SHP77 treated with DMSO at 0.1 percent for 48 hours (cell line): ENCODE measurements at places on chromosomes 2 and 18.

GRCh38 chr18:23499291-23499781 is 4.0 kb upstream of the RMC1 start:
- DNase-seq: no peak

DNA sequence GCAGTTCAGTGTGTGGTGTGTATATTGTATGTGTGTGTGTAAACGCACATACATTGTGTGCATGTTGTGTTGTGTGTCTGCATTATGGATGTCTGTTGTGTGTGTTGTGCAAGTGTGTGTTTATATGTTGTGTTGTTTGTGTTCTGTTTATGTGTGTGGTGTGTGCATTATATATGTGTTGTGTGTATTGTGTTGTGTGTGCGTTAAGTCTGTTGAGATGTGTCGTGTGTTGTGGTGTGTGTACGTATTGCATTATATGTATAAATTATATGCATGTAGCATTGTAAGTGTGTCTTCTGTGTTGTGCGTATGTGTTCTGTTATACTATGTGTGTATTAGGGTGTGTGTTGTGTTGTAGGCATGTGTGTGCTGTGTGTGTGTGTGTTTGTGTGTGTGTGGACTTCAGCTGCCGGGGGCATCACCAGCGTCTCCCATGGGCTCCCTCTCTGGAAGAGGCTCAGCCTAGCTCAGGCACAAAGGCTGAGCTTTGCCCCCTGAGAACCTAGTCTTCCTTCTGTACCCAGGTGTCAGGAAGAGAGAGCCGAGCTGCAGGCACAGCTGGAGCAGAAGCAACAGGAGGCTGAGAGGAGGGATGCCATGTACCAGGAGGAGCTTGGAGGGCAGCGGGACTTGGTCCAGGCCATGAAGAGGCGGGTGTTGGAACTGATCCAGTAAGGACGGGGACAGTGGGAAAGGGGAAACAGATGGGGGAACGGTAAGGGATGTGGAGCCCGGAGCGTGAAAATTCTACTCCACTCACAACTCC is 13.7 kb downstream of the RUFY4 start:
- DNase-seq: no peak

GRCh38 chr2:184114439-184114838 is 483.9 kb upstream of the ZNF804A start:
- no peak for DNase-seq

DNA sequence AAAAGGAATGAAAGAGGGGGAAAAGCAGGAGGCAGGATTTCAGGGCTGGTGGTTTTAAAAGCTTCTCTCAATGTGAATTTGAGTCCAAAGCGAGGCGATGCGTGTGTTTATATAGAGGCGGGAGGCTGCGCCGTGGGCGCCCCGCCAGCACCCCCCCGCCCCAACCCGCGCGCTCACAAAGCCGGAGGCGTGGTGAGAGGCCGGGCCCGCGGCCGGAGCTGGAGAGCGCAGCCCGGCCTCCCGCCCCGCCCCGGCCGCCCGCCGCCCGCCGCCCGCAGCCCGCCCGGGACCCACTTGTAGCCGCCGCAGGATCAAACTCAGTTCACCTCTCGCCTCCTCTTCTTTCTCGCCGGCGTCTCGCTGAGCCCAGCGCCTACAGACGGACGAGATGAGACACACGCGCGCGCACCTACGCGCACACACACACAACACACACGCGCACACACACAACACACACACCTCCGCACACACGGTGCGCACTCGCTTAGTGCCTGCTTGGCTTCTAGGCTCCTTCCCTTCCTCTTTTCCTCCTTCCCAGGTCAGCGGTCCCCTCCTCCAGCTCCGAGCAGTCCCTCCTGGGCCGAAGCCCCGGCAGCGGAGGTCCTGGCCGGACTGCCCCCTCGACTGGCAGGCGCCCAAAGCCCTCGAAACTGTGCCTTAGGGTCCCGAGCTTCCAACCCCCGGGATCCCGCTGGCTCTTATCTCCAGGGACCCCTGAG is 1.3 kb upstream of the CYP26B1 start:
- no peak for DNase-seq

- no peak for DNase-seq
Observed at GRCh38 chr2:120892967-120893667, 157.4 kb downstream of the GLI2 start.

DNA sequence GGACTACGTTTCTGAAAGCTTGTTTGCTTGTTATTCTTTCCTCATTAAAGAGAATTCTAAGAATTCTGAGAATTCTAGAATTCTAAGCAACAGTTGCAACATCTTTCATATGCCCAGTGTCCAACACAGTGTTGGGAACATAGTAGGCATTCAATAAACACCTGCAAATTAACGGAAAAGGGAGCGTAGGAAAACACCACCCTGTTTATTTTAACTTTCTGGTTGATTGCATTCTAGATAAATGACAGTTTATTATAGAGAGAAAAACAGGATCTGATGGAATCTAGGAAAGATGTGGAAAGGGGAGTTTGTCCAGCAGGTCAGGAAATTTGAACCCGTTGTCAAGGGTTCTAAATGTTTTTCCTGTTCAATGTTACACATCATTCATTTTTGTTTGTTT is 24.2 kb upstream of the EFEMP1 start:
- no peak for DNase-seq

DNA sequence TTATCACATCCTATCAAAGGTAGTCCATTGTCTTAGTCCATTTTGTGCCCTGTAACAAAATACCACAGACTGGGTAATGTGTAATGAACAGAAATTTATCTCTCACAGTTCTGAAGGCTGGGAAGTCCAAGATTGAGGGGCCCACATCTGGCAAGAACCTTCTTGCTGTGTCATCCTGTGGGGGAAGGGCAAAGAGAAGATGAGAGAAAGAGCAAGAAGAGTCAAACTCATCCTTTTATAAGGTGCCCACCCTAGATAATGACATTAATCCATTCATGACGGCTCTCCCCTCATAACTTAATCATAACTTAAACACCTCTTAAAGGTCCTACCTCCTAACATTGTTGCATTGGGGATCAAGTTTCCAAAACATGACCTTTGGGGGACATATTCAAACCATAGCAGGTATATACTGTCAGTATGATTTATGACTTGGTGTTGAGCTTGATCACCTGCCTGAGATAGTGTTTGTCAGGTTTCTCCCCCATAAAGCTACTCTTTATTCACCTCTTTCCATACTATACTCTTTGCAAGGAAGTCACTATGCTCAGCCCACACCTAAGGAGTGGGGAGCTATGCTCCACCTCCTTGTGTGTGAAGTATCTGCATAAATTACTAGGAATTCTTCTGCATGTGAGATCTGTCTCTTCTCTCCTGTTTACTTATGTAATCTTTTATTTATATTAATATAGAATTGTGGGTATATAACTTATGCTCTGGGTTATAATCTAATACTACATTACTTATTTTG is 5.2 kb upstream of the MAP3K2 start:
- DNase-seq: no peak

DNA sequence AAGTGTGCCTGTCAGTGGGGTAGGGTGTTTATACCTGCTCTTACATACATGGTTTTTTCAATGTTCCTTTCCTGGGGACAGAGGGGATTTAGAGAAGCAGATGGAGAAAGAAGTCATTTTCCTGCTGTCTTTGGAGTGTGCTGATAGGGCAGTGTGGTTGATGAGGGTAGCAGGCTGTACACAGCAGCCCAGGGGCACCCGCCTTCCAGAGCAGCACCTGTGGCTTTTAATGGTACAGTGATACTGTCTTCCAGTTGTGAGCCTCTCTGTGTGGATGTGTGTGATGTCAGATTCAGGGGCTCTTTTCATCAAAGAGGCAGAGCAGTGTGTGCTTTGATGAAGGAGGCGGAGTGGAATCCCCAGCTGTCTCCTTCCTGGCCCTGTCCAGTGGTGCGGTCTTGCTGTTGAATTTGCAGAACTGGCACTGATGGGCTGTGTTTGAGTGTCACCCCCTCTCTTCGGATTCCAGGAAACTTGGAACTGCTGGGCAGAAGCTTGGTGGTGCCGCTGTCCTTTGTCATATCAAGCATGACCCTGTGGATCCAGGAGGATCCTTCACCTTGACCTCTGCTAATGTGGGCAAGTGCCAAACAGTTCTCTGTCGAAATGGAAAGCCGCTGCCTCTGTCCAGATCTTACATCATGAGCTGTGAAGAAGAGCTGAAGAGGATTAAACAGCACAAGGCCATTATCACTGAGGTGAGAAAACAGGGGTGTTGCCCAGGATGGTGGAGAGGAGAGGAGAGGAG is 259.8 kb downstream of the PHLPP1 start:
- DNase-seq: no peak

DNA sequence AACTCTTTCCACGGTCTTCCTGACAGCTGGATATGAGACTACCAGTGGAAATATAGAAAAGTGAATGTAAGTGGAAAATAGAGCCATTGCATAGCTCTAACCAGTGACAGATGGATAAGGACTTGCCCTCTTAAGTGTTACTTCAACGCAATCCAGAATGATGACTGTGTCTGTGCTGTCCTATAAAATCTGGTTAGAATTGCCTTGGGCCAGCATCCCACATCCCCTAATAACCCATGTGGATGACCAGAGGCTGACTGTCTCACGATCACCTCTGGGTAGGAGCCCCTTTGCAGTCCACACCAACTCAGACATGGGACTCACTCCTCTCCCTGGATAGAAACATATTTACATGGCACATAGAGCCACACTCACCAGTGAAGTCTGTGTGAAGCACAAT is 186.6 kb downstream of the C1D start:
- no peak for DNase-seq

GRCh38 chr18:48887294-48887904 is 63.4 kb downstream of the SMAD7 start:
- no peak for DNase-seq

DNA sequence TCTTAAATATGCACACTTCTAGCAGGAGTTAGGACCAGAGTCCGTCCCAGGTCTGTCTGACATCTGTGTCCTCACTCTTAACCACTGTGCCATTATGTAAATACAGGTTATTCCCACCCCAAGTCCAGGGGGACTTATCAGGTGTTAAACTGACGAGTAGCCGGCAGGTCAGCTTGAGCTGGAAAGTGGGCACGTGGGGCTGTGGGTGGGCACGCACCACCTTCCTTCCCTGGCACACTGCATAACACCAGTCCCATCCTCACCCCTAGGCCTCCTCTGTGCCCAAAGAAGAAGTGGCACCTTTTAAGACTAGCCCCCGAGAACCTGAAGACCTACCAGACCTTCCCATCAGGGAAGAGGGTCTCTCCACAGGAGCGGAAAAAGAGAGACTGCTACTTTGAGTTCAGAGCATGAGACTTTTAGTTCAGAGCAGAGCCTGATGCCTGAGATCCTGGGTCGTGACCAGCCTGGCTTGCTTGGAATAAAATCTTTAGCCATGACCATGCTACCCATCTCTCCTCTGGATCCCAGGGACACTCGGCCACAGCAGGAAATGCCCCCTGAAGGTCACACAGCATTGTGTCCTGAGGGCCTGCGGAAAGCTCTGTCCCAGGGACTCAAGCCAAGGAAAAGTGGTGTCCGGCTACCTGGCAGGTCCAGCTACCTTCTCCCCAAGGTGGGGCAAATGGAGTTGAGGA is 62.0 kb downstream of the CIB4 start:
- DNase-seq: no peak

GRCh38 chr2:225894236-225894980 is 494.9 kb downstream of the NYAP2 start:
- DNase-seq: no peak

- DNase-seq: no peak
Observed at GRCh38 chr18:58716060-58716756, 44.9 kb downstream of the MALT1 start.

DNA sequence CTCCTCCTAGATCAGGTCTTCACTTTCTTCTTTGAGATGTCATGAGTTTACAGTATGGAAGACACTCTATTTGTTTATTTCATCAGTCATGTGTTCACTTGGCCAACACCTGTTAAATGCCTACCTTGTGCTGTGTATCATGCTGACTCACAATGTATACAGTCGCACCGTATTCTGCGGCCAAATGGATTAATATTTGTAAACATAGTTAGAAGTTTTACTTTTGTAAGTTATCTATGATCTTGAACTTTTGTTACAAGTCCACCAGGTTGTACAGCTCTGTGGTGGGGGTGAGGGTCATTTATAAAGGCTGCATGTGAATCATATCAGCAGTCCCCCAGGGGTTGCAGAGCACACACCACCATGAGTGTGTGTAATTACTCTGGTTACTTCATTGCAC is 408.7 kb upstream of the NRP2 start:
- no peak for DNase-seq

DNA sequence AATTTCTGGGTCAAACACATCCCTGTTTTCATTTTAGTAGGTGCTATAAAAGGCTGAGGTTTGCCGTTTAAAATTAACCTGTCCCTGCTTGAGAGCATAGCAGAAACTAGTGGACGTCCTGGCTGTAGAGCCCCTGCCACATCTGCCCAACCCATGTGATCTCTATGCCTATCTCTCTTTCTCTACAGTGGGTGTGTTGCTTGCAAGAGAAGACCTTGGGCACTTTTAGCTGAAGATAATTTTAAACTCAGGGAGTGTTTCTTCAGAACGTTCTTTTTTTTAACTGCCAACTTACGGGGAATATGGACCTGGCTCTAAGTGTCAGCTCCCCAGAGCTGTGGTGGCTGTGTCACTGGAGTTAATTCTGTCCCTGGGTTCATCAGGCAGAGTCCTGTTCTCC is 100.6 kb downstream of the NRP2 start:
- DNase-seq: no peak

DNA sequence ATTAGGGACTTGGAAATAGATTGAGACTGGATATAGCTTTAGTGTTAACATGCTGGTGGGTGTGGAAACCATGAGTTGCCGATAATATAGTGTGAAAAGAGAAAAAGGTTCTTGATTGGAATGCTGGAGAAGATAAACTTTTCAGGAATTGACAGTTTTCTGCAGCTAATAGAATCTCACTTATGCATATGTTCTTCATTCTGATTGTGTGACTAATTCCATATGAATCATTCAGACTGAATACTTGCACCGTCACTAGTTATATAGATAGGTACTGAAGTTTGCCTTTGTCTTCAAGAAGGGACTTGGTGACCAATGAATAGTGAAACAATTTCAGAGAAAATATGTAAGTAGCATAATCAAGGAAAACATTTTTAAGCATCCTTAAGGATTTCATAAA is 225.7 kb upstream of the FOSL2 start:
- DNase-seq: no peak

- DNase-seq: no peak
Observed at GRCh38 chr2:18200771-18201170, 322.3 kb downstream of the KCNS3 start.

GRCh38 chr2:45925636-45926366 is 274.3 kb downstream of the PRKCE start:
- no peak for DNase-seq

- DNase-seq: no peak
Observed at GRCh38 chr18:13032173-13032572, 41.0 kb downstream of the CEP192 start.

GRCh38 chr2:232231554-232231953 is 147.0 kb upstream of the ALPP start:
- no peak for DNase-seq

- no peak for DNase-seq
Observed at GRCh38 chr2:233798335-233799086, 20.4 kb downstream of the MROH2A start.

DNA sequence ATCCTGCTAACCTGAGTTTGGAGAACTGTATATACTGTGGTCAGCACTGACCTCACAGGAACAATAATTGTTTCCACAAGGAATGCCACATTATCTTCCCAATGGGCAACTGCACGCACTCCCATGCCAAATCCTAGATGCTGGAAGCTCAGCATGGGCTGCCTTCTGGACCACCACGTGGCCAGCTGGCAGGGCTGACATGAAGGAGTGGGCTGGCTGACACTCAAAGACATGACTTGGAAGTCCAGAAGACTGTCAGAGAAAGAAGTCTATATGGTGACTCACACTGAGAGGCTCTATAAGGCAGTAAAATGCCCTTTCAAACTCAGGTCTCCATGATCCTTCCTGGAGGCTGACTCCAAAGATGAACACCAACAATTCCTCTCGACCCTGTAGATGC is 98.4 kb upstream of the RNF152 start:
- no peak for DNase-seq
